ENCODE measurements at places on chromosomes 6 and 20.
A peak's percentile ranks its signal among the peaks of the same experiment; 100 is the strongest.

- DNase-seq = peak; percentile 34
Observed at GRCh38 chr6:42451333-42452170, at the start of gene TRERF1. Gene TRERF1 (minus strand): TSS chr6:42451926. CDS start chr6:42269590, 182,336 bp downstream.

DNA sequence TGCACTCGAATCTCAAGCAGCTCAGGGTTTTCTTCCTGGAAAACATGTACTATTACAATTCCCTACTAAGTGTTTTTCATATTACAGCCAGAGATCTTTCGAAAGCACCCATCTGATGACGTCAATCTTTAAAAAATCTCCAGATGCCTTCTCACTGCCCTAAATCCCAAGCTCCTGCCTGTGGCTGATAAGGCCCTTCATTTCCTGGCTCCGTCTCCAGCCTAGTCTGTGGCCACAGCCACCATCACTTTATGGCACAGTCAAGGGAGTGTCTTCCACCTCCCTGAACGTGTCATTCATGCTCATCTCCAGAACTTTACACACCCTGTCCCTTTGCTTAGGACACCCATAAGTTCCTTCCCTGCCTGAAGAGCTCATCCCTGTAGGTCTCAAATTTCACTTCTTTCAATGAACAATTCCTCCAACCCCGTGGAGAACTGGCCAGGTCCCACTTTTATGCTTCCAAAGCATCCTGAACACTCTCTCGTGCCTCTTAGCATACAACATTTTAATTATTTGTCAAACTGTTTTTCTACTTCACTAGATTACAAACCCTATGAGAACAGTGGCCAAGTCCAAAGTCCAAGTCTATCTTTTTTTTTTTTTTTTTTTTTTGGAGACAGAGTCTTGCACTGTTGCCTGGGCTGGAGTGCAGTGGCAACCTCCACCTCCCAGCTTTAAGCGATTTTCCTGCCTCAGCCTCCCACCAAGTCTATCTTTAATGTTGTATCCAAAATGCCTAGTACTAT is 106.1 kb upstream of the AGPAT4 start:
- DNase-seq = no peak

GRCh38 chr6:92608751-92609150 is 810.6 kb downstream of the EPHA7 start:
- no peak for DNase-seq

DNA sequence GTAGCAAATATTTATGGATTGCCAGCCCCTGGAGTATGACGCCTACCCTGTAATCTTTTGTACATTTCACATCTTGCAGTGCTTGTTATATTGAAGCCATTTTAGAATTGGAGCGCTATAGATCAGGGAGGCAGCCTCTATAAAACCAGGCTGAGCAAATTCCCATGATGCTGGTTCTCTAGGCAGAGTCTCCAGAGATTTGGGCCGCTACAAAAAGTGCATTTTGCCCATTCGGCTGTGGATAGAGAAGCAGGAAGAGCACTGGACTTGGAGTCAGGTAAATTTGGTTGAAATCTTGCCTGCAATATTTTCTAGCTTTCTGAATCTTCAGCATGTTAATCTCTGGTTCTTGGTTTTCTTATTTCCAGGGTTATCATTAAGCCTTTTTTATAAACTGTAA is 2.0 kb downstream of the YWHAB start:
- DNase-seq = no peak

DNA sequence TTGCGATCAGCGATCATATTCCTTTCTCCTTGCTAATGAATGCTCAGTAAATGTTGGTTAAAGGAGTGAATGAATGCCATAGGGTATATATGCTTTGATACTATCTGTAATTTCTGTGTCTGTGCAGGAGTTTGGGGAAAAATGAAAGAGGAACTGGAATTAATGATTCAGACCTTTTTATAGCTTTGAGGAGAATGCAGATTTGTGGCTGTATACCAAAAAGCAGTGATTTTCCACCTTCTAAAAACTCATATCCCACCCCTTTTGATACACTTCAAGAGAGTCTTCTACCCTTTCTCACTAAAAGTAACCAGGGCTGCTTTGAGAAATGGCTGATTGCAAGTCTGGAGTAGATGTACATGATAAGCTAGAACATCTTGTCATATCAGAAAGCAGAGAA is 26.6 kb upstream of the SUMO4 start:
- DNase-seq = no peak

DNA sequence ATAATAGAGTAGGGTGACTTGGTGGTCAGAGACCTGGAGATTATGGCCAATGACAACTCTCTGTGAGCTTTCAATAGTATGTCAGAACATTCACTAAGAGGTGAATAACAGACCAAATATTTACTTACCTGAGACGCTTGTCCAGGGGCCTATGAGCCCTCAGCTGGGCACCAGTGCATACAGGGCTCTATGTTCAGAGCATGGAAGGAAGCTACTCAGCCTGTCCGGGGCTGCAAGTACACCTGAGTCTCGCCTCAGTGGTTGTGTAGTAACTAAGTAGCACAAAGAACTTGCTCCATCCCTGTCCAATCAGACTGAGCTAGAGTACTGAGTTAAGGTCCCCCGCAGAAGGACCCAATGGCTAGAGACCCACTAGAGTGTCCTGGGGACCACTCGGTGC is 11.6 kb upstream of the SCGN start:
- no peak for DNase-seq

DNA sequence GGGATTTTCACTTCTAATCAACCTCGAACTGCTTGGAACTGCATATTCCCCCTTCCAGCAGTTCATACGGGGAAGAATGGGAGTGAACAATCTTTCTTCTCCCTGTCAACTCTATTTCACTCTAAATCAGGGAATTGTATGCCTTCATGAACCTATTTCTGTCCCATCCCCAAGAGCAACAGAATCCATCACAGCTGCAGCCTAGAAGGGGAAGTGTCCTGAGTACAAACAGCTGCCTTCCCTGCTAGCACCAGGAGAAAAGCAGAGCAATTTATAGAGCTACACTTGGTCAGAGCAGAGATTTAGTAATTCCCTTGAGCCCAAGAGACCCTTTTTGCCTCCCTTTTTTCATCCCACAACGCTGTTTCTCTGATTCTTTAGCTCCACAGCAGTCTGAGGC is 208.4 kb downstream of the ADGRG6 start:
- no peak for DNase-seq

- no peak for DNase-seq
Observed at GRCh38 chr6:26322645-26323482, 42.1 kb upstream of the BTN3A2 start.

DNA sequence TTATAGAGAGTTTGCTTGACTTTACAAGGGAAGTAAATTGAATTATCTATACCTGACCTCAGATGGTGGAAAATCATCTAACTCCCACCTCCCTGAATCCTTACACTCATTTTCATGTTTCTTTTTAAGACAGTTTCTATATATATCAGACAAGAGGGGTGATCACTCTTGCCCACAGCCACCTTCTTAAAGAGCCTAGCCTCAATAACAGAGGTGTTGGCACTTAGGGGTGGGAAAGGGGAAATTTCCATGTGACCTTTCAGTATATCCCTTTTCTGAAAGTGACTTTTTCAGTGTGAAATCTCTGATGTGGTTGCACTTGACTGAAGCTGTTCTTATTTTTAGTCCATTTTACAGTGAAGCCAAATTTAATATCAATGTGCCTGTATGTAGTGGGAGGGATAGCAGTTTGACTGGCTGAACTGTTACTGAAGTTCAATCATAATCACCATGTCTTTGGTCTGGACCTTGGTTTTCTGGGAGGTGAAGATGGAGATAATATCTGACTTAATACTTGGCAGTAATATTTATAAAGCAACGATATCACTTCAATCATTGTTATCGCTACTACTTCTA is 141.3 kb downstream of the MAP3K7 start:
- DNase-seq = no peak

Data from NCI-H1436 treated with DMSO at 0.1 percent for 48 hours (cell line).